ENCODE measurements at places on chromosomes 16 and 17.
A peak's percentile ranks its signal among the peaks of the same experiment; 100 is the strongest.

- no peak for DNase-seq
Measured at GRCh38 chr17:59830846-59831486, 61.8 kb downstream of the TUBD1 start.

- DNase-seq = no peak
Measured at GRCh38 chr17:3735515-3735914, 11.8 kb downstream of the HASPIN start.

- no peak for DNase-seq
Measured at GRCh38 chr16:46690281-46691178, 1.1 kb downstream of the ORC6 start.

DNA sequence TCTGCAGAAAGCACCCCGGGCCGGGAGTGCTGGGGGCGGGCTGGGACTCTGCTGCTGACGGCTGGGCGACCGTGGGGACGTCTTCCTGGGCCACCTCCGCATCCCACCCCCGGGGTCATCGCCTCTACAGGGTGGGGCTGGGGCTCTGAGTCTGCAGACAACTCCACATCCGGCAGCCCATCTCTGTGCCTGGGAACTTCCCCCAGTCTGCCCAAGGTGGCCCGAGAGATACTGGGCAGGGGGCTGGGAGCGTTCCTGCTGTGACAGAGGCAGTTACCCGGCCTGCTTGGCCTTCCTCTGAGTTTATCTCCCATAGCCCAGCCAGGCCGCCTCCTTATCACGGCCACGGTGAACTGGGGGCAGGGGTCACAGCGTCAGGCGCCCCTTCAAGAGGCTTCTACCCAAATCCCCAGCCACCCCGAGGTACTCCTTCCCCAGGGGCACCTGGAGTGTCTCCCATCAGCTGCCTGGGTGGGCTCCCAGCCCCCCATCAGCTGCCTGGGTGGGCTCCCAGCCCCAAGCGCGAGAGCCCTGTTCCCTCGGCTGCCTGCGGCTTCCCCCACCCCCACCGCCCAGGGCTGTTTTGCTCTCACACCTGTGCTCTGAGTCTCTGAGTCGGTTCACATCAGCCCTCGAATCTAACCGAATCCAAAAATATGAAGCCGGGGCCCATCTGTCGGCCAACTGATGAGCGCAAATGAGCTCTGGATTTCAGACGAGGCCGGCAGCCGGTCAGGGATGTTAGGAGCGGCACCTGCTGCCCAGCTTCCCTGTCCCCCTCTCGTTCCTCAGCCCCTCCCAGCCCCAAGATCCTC, 15.6 kb upstream of the CBFA2T3 start:
- no peak for DNase-seq

DNA sequence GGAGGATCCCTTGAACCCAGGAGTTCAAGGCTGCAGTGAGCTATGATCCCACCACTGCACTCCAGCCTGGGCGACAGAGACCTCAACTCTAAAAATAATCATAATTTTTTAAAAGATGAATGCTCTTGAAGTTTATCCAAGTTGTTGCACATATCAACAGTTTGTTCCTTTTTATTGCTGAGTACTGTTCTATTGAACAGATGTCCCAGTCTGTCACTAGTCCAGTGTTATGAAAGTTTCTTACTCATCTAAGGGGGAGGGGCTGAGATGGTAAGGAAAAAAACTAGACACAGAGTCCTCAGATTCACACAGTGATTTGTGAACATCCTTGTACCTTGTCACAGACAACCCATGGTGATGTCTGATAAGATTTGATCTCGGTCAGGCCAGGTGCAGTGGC, 3.9 kb downstream of the ACAP1 start:
- no peak for DNase-seq

GRCh38 chr16:3274490-3274889, 8.8 kb upstream of the ZNF263 start:
- no peak for DNase-seq

- no peak for DNase-seq
Measured at GRCh38 chr17:50817838-50818237, 17.5 kb upstream of the WFIKKN2 start.

- no peak for DNase-seq
Measured at GRCh38 chr17:78442648-78443218, 64.3 kb downstream of the PGS1 start.

DNA sequence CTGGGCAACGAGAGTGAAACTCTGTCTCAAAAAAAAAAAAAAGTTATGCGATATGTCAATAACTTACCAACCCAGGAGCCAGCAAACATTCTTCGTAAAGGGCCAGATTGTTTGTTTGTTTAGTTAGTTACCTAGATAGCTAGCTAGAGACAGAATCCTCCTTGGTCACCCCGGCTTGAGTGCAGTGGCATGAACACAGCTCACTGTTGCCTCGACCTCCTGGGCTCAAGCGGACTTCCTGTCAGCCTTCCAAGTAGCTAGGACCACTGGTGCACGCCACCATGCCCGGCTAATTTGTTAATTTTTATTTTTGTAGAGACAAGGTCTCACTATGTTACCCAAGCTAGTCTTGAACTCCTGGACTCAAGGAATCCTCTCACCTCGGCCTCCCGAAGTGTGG, 113.0 kb downstream of the LITAF start:
- no peak for DNase-seq

DNA sequence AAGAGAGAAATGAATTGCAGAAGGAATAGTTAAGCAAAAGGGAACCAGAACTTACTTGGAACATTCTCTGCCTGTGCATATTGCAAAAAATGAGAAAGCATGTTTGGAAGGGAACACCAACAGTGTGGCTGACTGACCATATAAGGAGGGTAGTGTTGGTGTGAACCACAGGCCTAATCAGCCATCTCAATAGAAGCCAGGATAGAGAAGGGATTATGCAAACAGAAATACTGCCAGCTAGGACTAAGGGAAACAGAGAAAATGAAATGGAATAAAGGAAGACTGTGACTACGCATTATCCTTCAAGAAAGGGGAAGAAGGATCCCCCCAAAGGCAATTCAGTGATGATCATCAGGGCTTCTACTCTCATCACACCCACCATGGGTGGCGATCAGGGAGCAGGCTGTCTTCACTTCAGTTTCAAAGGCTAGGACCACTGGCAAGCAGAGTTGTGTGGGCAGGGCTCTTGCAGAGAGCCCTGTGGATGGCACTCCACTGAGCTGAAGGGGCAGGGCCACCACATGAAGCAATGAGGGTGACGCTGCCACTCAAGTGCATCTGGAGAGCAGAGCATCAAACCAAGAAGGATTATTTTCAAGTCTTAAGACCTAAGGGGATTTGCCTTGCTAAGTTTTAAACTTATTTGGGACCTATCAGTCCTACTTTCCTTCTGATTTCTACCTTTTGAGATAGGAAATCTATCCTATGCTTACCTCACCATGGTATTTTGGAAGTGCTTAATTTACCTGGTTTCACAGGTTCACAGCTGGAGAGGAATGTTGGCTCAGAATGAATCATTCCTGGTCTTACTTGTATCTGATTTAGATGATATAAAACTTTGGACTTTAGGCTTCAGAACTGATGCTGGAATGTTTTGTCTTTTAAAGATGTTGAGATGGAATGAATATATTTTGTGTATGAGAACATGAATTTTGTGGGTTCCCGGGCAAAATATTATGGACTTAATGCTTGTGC, 140.5 kb downstream of the SSH2 start:
- no peak for DNase-seq

DNA sequence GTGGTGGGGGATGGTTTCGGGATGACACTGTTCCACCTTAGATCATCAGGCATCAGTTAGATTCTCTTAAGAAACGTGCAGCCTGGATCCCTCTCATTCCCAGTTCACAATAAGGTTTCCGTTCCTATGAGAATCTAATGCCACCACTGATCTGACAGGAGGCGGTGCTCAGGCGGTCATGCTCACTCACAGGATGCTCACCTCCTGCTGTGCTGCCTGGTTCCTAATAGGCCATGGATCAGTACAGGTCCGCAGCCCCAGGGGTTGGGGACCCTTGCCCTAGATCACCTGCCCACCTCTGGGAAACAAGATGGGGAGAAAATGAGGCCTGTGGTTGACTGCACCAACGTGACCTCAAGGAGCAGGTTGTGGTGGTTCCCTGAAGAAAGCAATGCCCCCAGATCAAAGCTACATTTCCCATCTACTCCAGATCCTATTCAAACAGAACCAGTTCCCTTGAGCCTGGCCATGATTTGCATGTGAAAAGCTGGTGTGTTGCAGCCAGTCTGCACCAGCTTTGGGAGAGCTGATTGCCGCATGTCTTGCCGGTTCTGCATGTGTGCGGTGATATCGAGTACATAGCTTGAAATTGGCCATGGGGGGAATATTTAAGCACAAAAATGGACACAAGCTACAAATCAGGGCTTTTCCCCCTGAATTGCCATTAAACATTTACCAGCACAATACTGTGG, 183.2 kb upstream of the HSBP1 start:
- DNase-seq = no peak

GRCh38 chr17:57861000-57861789, 11.4 kb upstream of the MRPS23 start:
- DNase-seq = no peak

DNA sequence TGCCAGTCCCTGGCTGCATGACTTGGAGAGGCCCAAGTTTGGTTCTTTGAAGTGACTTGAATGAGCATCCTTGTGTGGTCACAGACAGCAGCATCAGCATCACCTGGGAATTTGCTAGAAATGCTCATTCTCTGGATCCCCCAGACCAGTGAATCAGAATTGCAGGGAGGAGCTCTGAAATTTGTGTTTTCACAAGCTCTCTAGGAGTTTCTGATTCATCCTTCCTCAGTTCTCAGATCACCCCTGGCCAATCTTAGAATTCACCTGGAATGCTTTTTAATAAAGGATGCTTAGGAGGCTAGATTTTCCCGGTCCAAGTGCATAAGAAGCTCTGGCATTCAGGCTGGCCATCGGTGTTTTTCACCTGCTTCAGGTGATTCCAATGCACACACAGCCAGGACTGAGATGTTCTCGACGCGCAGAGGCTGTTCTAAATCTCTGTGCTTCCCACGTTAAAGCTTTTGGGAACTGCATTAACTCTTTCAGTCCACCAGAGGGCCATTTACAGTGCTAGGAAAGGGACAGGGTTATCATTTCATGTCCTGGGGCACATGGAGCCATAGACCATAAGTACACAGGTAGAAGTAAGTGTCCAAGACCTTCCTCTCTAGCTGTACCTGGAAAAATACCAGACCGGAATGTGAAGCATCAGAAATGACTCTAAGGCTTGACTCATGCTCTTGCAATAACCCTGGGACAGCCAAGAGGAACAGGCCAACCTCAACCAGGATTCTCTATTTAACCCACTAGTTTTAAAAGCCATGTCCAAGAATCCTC, 85.7 kb upstream of the XYLT1 start:
- DNase-seq = no peak

- no peak for DNase-seq
Measured at GRCh38 chr17:58327363-58328194, 1.0 kb downstream of the TSPOAP1 start.

- DNase-seq = peak; percentile 55
Measured at GRCh38 chr17:38569701-38570512, 35.8 kb downstream of the SRCIN1 start.

DNA sequence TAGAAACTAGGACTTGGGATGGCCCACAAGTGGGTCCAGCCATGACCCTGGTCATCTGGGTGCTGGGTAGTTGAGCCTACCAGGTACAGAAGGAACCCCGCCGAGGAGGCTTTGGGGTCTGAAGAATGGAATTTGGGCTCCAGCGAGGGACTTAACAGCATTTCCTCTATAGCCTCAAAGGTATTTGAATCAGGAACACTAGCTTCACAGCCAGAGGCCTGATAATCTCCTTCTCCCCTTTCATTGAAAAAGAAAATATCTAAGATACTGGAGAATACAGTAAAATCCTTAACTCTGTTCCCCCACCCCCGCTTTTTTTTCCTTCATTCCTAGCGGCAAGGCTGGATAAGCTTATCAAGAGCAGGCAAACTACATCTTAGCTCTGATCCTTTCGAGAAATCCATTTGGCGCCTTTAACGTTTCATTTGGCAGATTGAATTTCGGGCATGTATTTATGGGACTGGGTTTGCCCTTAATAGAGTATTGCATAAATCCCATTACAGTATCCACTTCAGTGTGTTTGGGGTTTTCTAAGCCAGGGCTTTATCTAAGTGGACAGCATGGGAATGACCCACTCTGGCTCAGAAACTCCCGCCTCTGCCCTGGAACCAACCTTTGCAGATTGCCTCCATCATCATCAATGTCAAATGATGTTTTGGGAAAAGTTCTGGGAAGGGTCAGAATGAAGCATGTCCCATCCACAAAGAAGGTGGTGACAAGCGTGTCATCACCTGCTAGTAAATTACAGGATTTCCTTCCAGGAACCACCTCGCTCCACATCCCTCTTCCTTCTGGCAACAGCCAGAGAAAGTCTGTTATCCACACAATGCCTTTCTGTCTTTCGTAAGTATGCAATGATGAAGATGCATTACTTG, 36.9 kb downstream of the XYLT1 start:
- DNase-seq = no peak

Data from hippocampal formation (tissue), 2 donors.